ENCODE measurements at places on chromosomes 3 and 15.

- DNase-seq = no peak
Observed at GRCh38 chr3:73383470-73384049, 241.2 kb downstream of the PDZRN3 start.

GRCh38 chr3:15434756-15435155, 7.4 kb downstream of the EAF1 start:
- DNase-seq = no peak

DNA sequence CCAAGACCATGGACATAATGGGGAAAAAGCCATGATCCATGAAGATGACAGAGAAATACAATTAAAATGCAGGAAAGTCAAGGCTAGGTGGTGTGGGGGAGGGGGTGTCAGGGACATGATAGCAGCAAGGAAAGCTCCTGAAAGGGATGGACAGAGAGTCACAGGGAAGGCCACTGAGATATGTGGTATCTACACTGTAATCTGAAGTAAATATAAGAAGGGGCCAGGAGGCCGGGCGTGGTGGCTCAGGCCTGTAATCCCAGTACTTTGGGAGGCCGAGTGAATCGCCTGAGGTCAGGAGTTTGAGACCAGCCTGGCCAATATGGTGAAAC, 62.5 kb downstream of the FOXP1 start:
- no peak for DNase-seq

DNA sequence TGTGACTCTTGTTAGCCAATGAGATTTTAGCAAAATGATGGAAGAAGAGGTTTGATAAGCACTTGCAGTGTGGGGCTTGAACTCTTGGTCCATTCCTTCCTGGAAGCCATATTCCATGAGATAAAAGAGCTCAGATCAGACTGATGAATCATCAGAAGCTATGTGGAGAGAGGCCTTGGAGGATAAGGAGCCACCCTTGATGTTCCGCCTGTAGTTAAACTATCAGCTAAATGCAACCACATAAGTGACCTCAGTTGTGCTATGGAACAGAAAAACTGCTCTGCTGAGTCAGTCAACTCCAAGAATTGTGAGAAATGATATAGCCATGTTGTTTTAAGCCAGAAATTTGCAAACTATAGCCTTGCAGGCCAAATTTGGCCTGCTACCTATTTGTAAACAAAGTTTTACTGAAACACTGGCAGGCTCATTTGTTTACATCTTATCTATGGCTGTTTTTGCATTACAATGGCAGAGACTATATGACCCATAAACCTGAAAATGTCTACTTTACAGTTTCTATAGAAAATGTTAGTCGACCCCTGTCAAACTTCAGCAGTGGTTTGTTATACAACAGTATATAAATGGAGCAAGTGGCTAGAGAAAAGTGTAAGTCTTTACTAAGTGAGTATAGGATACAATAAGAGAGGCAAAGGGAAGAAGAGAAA, 27.6 kb upstream of the GAP43 start:
- no peak for DNase-seq

DNA sequence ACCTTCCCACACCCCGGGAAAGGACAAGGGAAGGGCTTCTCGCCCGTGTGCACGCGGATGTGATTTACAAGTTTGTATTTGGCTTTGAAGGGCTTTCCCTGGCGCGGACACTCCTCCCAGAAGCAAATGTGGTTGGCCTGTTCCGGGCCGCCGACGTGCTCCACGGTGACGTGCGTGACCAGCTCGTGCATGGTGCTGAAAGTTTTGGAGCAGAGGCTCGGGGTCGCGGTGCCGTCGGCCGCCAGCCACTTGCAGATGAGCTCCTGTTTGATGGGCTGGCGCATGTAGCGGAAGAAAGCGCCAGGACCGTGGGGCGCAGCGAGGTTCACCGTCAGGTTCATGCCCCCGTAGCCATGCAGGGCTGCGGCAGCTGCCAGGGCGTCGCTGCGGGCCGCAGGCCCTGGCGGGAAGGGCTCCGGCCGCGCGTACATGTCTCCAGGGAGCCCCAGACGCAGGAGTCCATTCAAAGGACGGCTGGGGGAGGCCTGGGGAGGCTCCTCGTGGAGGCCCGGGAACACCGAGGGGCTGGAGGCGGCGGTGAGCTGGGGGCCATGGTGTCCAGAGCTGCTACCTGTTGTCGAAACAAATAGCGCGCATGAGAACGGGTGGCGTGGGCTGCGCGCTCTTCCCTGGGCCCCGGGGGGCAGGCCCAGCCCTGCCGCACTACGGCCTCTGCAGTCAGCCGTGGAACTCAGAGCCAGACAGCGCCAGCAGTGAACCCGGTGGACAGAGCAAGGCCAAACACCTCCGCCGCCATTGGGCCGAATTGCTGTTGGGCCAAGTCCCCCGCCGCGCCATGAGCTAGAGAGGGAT, 10.2 kb downstream of the ZIC4 start:
- no peak for DNase-seq

- no peak for DNase-seq
Observed at GRCh38 chr3:61665987-61666386, 104.6 kb downstream of the PTPRG start.

DNA sequence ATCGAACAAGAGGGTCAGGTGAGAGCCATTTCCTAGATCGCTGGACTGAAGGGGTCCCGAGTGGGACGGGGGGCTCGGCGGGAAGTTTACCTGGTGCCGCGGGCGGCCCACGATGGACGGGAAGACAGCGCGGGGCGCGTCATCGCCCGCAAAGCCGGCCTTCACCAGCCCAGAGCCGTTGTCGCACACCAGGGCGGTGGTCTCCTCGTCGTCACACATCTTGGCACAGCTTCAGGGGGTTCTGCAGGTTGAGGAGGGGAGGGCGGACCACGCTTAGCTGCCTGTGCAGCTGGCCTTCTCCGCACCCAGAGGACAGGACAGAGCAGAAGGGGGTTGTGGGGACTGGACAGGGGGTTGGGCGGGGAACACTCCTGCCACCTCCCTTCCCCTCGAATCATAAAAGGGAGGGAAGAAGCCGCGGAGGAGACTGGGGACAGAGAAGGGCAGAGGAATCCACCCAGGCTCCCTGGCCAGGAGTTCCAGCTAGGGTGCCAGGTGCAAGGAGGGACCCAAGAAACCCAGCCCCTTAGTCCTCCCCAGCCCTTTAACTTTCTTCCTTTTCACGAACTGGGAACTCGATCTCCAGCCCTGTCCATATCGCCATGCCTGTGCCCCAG, 651 bp downstream of the ACTC1 start:
- no peak for DNase-seq

DNA sequence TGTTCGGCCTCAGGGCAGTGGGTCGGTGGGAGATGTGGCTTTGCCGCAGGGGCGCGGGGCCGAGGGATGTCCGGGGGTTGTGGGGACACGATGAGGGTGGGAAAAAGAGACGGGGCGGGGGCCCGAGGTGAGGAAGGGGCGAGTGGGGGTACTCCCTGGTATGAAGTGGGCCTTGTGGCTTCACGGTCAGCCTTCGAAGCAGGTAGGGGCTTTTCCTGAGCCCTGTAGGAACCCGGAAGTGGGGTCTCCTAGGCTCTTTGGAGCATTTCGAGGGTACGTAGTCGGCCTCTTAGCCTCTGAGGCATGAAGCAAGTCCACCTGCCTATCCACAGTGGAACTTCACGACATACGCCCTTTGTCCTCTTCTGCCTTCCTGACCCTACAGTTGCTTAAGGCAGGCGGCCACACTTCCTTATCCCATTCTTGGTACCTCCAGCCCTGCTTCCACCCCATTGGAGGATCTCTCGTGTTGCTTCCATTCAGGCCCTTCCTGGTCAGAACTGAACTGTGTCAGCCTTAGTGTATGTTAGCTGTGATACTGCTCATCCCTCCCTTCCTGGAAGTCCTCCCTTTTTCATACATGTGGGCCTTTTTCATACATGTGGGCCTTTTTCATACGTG, 389 bp downstream of the ARPC4 start:
- DNase-seq = peak; percentile 56

- no peak for DNase-seq
Observed at GRCh38 chr15:43523646-43524045, 6.2 kb downstream of the MAP1A start.

- DNase-seq = no peak
Observed at GRCh38 chr3:72728958-72729467, 119.2 kb downstream of the SHQ1 start.

- DNase-seq = no peak
Observed at GRCh38 chr3:189172668-189173419, 1.1 kb downstream of the TPRG1 start.

DNA sequence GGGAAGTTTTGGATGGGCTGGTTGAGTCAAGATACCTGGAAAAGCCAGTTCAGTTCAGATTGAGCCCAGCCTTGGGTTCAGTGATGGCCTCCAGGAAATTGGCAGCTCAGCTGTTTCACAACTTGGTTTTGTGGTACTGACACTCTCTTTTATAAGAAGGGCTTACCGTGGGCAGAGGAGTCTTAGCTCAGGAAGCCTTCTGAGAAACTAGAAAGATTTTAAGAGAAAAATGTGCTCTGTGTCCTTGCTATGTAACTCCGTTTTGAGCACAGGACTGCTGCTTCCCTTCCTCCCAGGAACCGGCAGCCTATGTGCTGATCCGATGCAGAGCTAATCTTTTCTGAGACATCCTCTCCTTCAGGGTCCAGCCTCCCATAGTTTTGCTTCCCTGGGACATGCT, 46.6 kb upstream of the RASGRP1 start:
- DNase-seq = no peak

DNA sequence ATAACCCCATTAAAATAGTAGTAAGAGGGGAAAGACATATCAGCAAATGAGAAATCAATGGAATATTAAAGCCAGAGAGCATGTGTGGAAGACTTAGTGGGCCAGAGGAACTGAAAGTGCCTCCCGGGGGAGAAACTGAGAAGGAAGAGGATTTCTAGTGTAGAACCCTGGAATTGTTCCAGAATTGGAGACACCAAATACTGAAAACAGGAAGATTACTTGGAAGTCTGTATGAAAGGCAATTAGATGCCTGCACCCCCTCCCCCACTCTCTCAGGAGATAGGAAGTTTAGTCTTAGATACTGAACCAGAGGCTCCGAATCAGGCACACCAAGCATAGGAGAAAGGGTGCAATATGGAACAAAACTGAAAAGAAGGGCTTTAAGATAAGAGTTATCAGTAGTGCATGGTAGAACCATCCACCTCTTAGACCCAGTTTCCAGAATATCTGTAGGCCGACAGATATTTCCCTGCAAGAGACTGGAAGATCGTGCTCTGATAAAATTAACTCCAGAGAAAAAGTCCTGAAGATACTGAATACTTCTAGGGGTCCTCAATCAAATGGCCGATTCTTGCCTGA, 32.4 kb downstream of the KLHL18 start:
- DNase-seq = no peak

- DNase-seq = no peak
Observed at GRCh38 chr15:80531796-80532195, 127.6 kb downstream of the ARNT2 start.

- peak; percentile 77 for DNase-seq
Observed at GRCh38 chr15:41904541-41905005, 10.7 kb upstream of the SPTBN5 start.

GRCh38 chr15:65767895-65768294, 24.2 kb downstream of the DENND4A start:
- no peak for DNase-seq

- DNase-seq = no peak
Observed at GRCh38 chr15:68704496-68705021, 116.1 kb downstream of the ANP32A start.

GRCh38 chr15:91795235-91795634, 58.3 kb upstream of the SLCO3A1 start:
- DNase-seq = no peak

DNA sequence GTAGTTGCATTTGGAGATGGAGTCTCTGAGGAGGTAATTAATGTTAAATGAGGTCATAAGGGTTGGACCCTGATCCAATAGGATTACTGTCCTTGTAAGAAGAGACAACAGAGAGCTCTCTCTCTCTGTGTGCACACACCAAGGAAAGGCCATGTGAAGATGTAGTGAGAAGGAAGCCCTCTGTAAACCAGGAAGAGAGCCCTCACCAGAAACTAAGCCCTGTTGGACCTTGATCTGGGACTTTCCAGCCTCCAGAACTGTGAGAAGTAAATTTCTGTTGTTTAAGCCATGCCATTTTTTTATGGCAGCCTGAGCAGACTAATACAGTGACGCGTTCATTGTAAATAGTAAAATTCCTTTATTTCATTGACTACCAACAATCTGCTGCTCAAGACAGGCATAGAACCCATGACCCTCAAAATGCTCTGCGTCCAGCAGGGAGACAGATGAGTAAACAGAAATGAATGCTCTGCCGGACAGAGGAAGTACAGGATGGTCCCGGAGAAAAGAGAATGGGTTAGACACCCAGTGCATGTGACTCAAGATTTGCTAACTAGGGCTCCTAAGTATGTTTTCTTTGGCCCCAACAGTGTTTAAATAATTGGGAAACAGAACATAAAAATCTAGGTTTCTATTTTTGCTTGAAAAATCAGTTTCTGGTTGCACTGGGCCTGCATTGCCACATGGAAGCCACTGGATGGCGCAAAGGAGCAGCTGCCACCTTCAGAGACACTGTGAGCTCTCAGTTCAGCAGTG, 37.9 kb upstream of the TNFAIP8L3 start:
- peak; percentile 93 for DNase-seq

DNA sequence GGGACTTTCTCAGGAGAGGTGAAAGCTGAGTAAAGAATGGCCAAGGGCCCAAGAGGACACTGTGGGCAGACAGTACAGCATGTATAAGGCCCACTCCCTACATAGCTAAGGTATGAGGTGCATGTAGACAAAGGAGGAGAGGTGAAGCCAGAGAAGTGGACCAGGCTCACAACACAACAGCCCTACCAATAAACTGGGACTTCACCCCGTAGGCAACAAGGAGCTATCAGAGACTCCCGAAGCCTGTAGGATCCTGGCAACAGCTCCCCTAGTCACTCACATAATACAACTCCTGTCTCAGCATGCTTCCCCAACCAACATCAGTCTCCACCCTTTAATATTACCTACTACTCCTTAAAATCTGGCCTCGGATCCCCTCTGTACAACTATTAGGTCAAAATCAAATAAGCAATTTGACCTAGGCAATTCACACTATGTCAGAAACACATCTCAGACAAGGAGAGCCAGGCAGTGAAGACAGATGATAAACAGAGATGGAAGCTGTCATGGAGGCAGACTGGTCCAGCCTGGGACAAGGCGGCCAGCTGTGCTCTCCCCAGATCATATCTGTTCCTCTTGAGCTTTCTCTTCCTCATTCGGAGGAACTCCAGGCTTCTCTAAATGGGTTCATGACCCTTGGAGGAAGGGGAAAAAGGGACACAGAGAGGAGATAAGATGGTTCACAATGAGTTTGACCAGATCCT, 1.4 kb downstream of the XXYLT1 start:
- DNase-seq = no peak

- DNase-seq = no peak
Observed at GRCh38 chr15:61169904-61170695, 59.0 kb downstream of the RORA start.
